CD4-positive, alpha-beta T cell (primary cell): ENCODE measurements at places on chromosomes 7 and 10.

DNA sequence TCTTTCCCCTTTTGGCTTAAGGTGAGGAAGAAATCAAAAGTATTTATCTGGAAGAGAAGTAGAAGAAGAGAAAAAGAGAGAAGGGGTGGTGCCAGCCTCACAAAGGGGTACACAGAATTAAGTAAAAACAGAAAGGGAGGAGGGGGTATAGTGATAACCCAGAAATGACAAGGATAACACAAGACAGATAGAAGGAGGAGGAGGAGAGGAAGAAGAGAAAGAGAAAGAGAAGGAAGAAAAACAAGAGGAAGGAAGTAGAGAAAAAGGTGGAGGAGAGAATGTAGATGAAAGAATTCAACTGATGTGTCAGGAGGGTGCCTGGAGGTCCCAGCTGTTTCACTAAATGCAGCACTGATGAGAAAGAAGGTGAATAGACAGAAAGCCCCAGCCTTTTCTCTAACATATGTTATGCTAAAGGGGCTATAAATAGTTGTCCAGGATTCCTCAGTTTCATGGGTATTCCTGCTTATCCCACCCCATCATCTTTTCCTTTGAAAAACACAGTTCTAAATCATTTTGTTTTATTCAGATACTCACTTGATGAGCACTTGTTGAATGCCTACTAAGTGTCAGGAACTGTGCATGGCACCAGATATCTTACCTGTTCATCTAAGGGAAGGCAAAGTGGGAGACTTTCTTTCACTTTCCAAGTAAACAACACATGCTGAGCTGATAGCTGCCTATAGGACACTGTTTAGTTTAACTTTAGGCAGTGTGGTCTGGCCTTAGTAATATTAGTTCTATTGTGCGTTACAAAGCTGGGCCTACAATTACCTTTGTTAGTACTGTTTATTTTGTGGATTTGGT, 8.0 kb downstream of the SEMA3E start:
- no peak for DNase-seq

GRCh38 chr7:17863095-17863808, 77.0 kb downstream of the SNX13 start:
- DNase-seq: no peak

DNA sequence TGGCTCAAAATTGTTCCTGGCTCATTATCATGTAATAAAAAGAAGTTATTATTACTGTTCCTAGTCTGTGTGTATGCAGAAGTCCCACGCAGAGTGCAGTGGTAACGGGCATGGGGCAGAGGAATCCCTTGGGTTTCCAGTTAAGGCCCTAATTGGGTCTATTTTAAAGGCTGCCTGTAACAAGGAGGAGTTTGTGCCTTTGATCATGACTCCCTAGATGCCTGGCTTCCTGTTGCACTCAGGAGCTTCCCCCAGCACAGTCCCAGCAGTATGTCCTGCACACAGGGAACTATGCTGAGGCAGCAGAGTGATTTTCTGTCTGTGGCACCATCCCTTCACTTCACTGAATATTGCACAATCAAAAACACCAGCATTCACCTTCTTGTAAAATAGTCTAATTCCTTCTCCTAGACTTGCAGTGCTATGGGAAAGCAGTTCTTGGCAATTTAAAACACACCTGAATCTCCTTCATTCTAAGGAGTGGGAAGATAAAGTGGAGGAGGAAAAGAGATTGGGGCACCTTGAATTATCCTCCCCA, 22.9 kb downstream of the SORCS1 start:
- DNase-seq: no peak

DNA sequence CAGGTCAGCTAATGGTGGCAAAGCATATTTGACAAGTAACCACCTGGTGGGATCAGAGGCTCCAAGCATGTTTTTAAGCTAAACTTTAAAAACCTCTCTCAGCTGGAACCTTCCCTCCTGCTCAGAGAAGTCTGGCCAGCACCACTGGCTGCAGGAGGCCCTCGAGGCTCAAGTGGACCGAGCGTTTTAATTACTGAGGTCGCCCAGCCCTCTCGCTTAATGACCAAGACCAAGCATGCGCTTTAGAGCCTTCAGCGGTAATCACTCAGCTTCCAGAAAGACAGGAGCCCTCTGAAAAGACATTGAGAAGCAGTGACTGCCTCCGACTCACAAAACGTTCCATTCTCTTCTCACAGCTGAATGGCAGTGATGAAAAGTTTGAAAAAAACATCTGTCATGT, 383.4 kb upstream of the ADARB2 start:
- no peak for DNase-seq

- no peak for DNase-seq
Observed at GRCh38 chr7:138935465-138936011, 45.7 kb downstream of the KIAA1549 start.

DNA sequence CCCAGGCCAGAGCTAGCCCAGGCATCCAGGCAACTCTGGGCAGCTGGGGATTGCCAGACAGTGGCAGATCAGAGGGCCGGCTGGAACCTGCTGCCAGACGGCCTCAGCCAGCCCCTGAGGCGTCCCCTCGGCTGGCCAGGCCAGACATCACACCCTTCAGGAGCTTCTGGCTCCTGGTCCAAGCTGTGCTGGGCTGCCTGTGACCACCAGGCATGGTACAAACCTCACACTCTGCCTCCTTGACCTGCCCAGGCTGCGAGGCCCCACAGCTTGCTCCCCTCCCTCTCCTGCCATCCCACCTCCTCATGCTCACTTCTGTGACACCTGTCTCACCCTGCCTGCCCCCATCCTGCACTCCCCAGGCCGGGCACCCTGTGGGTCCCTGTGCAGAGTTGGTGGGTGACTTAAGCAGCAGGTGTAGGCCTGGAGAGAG, 5.7 kb downstream of the DEPP1 start:
- DNase-seq: no peak

DNA sequence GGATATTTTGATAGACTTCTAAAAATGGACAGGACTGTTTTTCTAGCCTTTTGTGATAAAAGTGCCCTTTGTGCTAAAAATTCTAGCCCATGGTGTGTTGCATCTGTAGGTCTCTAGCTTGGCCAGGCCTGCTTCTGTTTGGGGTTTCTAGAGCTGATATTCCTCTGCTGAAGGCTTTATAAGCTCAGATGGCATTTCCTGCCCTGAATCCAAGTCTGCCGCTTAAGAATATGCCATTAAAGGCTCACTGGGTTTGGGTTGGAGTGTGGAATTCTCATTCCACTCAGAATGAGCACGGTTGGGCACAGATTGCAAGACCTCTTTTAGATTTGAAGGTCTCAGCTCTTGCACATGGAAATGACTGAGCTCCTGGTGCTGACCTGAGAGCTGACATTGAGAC, 49.4 kb upstream of the IGFBP3 start:
- DNase-seq: no peak

GRCh38 chr10:104104926-104105325, 17.0 kb upstream of the SFR1 start:
- DNase-seq: no peak

GRCh38 chr10:3776796-3777571, 8.0 kb downstream of the KLF6 start:
- peak; percentile 56 for DNase-seq

DNA sequence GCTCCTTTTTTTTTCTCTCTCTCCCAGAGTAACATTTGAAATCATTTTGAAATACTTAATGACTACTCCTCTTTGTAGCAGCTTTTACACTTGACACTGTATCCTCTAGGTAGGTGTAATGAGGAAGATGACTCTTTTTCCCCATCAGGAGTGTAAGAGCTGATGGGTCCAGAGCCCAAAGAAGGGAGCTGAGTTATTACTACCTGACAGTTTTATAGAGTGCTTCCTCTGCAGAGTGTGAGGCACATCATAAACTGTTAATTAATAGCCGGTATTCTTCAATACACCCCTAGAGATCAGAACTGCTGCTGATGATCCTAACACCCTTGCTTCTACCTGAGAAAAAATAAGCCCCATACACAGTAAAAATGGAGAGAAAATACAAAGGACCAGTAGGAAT, 279.8 kb upstream of the SEMA3A start:
- no peak for DNase-seq

DNA sequence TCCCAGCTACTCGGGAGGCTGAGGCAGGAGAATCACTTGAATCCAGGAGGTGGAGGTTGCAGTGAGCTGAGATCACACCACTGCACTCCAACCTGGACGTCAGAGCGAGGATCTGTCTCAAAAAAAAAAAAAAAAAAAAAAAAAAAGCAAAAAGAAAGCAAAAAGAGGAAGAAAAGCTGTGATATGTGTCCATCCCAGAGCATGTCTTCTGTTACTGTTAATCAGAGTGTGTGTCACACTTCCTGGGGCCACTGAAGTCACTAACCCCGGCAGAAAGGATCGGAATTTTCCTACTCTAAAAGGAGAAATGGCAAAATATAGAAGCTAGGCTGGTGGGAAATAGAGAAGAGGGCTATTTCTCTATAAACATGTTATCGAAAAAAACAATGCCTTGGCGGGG, 11.9 kb downstream of the PIK3AP1 start:
- DNase-seq: no peak

DNA sequence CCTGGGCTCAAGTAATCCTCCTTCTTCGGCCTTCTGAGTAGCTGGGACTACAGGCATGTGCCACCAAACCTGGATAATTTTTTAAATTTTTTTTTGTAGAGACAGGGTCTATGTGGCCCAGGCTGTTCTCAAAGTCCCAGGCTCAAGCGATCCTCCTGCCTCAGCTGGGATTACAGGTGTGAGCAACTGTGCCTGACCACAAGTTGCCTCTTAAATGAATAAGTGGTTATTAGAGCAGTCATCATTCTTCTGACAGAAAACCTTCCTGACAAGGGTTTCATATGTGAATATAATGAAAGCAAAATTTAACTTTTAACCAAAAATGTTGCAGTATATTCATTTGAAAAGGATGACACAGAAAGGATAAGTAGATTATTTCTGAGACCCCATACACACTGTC, 532.5 kb downstream of the GRM8 start:
- DNase-seq: no peak

- DNase-seq: no peak
Observed at GRCh38 chr7:149245244-149245643, 5.8 kb downstream of the ZNF212 start.

DNA sequence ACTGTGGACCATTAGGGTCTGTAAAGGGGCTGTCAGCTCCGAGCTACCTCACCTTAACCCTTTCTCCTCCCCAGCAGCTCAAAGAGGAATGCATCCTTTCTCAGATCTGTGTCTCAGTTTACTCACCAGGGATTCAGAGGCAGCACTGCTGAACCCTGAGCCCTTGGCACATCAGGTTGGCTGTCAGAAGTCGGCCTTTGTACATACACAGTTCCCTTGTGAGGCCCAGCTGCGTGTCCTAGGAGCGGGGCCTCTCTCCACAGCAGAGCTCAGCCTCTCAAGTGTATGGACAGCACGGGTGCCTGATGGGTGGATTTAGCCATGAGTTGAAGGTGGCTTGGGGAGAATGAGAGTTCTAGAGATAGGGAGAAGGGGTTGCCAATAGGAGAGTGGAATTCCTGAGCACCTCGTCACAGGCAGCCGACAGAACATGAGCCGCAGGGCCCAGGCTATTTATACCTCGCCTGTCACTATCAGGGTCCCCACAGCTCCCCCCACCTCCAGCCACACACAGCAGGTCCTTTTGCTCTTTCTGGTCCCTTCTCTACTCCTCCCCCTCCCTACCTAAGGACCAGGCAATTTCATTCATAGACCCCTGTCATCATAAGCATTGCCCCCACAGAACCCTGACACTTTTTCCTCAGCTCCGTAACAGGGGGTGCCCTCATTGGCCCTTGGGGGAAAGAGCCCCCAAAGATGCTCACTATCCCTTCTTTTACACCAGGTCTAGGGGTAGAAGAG, 2.1 kb upstream of the FLNC start:
- DNase-seq: no peak

DNA sequence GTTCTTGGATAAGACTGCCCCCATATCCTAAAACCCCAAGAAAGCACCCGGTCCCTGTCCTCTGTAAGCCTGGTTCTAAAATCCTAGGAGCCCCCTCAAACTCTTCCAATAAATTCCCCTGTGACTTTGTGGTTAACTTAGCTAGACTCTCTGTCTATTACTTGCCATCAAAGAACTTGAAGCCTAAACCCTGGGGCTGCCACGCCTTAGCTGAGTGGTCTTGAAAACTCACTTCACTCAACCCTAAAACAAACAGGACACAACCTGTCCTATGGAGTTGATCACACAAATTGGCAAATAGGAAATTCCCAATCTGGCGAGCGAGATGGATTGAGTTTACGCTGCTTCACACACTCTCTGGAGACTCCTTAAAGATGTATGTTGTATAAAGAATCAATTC, 191.4 kb upstream of the SVIL start:
- no peak for DNase-seq

DNA sequence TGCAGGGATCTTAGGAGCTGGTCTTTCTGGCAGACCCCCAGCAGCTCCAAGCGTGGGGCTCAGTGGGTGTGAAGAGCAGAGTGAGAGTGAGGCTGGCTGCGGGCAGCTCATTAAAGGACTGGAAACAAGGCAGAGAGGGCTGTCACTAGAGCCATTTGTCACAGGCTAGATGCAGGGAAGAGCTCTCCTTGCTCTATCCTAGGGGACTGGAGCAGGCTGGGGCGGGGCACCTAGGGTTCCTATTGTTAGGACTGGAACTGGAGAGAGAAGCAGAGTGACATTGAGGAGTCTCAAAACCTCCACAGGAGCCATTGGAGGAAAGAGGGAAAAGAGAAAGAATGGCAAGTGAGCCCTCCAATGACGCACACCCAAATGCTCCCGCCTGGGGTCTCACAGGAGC, 772 bp upstream of the DDC start:
- DNase-seq: no peak

DNA sequence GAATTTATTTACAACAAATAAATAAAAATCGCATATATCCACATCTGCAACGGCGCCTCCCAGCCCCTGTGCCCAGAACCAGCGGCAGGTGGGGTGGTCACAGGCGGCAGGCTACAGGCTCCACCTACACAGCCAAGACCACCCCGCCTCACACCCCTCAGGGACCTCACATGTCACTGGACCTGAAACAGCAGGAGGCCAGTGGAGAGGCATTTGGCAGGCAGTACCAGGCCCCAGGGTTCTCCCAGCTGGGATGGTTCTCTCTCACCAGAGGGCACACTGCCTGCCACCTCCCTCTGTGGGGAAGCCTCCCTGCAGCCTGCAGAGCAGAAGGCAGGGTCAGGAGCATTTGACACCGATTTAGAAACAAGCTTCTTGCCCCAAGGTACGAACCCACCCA, 81.5 kb downstream of the MAD1L1 start:
- no peak for DNase-seq

GRCh38 chr7:15084368-15084767, 181.8 kb upstream of the DGKB start:
- no peak for DNase-seq

- no peak for DNase-seq
Observed at GRCh38 chr7:21893401-21893800, 52.3 kb downstream of the CDCA7L start.

DNA sequence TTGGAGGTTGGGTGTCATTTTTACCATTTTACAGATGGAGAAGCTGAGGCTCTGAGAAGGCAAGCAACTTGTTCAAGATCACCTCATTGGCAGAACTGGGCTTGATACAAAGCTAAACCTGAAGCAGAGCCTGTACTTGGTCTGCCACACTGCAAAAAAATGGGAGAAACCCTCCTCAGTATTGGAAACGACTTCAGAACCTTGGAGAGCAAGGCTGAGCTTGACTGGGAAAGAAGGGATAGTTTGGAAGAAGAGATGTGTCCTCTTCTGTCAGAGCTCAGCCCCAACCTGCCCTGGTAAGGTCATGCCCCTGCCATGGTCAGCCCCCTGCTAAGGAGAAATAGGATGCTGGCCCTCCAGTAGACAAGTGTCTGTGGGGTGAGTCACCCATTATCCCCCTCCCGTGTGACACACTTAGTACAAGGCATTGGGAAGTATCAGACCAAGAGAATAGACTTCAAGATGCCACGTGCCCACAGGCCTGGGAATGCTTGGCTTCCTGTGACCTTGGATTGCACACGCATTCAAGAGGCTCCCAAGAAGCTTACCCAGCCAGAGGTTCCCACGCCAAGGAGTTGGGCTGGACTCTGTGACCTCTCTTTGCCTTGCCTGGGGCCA, 56.2 kb upstream of the SMNDC1 start:
- DNase-seq: no peak
